ENCODE measurements at places on chromosomes 5 and 9.

GRCh38 chr9:114087721-114088120 lies 9.6 kb upstream of the AMBP start:
- no peak for DNase-seq

GRCh38 chr5:137696481-137696880 lies 39.4 kb downstream of the KLHL3 start:
- DNase-seq = no peak

DNA sequence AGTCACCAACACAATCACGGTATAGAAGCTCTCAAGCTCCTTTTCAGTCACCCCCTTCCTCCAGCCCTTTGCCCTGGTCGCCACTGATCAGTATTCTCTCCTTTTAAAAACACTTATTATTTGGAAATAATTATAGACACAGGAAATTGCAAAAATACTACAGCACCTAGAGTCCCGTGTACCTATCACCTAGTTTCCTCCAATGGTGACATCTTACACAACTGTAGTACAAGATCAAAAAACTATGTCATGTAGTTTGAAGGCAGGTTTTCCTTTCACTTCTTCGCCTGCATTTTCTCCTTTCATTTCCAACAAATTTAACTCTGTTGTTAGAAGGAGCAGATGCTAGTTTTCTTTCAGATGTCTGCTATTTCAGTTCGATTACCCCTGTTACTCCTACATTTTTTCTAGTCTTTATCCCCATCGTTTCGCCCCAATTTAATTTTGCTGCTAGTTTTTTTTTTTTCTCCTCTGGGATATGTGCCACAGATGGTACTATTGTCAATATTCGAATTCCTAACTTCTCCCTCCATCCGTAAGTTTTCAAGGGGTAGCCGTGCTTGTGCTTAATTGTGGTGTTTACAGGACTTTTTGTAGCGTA lies 612 bp upstream of the ATG10 start:
- no peak for DNase-seq

DNA sequence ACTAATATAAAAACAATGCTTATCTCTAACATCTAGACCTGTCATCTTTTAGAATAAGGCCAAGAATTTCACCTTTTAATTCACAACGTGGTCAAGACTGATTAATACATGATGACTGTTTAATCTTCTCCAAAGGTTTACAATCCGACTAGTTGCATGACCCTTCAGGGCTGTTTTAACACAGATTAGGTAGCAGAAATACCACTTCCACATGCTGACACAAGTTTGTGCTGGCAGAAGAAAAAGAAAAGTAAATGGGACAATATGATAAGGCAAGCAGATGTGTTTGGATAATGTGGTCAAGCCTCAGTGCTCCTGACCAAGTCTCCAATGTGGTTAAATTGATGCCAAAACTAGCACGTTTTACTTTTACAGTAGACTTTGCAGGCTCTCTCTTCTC lies 31.1 kb downstream of the SEMA6A start:
- DNase-seq = no peak

GRCh38 chr5:83492331-83492730 lies 20.8 kb downstream of the VCAN start:
- no peak for DNase-seq

GRCh38 chr5:123515904-123516303 lies 3.9 kb downstream of the CSNK1G3 start:
- no peak for DNase-seq

DNA sequence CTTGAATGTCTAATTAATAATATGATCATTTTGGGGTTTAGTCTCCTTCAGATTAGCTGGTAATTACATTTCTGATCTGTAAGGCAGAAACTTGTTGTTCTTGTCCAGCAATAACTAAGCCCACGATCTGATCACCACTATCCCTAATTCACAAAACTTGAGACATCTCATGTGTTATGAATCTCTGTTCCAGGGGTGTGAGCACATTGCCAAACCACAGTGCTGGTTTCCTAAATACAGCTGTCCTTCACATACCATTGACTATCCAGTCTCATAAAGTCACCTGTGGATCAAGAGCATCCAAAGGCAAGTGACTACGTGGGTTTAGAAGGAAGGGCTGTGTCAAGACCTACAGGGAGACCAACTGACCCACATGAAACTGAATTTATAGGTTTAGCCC lies 134.1 kb upstream of the PRLR start:
- DNase-seq = no peak

GRCh38 chr5:95884017-95884325 lies 61.4 kb upstream of the GLRX start:
- DNase-seq = no peak

GRCh38 chr5:157530226-157530972 lies 45.2 kb downstream of the ADAM19 start:
- no peak for DNase-seq

DNA sequence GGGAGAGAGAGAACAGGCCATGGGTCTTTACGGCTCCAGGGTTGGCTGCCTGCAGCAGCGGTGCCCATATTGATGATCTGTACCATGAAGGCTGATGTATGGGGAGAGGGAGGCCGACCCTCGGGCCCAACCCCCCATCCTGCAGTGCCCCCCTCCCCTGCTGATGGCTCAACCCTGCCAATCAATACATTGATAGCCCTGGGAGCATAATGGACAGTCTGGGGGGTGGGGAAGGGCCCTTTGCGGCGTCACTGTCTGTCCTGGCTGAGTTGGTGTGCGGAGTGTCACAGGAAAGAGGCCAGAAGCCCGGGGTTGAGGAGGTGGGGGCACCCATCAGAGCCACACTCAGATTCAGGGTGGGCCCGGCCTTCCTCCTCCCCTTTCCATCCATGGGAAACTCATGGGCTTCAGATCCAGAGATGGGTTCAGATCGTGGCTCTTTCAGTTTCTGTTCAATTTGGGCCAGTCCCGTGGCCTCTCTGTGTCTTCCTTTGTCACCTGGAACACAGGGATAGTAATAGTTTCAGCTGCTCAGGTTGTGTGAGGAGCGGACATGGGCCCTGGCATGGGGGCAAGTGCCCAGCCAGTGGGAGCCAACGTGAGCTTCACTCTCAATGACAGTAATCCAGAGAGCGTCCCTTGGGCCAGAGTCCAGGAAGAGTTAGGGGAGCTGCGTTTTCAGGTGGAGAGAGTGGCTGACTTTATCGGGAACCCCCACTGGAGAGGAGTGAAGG lies 9.5 kb downstream of the FGF18 start:
- no peak for DNase-seq

DNA sequence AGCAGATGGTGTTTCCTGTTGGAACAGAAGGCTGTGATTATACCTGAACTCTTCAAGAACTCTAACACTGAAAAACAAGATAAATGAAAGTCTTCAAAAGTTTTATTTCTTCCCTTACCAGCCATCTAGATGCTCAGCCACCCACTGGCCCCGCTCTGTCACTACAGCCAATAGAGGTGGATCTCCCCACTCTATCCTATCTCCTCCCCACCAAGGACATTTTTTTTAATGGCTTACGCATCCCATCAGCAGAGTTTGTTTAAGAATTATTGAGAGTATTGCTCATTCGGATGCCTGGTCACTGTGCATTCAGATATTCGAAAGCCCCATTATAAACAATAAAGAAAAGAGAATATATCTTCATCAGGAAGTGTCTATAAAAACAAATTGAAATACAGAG lies 159.4 kb downstream of the RASEF start:
- no peak for DNase-seq

GRCh38 chr9:22654833-22655232 lies 208.2 kb downstream of the DMRTA1 start:
- DNase-seq = no peak

- DNase-seq = no peak
Observed at GRCh38 chr5:88770276-88771257, 112.4 kb downstream of the MEF2C start.

DNA sequence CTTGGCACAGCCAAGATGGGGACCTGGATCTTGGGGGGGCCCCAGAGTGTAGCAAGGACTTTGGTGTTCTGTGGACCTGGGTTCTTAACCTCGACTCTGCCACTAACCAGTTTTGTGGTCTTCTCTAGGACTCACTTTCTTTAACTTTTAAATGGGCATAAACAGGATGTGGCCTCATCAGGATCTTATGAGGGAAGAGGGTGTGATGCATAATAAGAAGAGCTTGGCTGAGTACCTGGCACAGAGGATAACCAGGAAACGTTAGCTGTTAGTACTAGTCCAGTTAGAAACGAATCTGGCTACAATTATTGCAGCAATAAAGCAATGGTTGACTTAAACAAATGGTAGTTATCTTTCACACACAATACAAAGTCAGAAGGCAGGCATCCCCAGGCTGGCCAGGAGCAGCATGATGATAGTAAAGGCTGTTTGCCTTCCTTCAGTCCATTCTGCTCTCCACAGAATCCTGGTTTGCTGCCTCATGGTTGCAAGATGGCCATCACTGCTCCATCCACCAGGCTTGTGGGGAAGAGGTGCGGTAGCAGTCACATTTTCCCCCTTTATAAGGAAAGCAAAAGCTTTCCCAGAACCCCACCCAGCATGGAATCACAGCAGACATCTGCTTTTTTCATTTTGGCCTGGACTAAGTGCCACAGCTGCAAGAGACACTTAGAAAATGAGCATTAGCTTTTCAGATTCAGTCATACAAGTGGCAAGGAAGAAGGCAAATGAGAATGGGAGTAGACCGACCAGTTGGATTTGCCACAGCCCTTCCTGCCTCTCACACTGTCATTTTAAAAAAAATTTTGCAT lies 225.0 kb downstream of the AOPEP start:
- no peak for DNase-seq

GRCh38 chr9:15178631-15179030 lies 128.4 kb downstream of the TTC39B start:
- no peak for DNase-seq

DNA sequence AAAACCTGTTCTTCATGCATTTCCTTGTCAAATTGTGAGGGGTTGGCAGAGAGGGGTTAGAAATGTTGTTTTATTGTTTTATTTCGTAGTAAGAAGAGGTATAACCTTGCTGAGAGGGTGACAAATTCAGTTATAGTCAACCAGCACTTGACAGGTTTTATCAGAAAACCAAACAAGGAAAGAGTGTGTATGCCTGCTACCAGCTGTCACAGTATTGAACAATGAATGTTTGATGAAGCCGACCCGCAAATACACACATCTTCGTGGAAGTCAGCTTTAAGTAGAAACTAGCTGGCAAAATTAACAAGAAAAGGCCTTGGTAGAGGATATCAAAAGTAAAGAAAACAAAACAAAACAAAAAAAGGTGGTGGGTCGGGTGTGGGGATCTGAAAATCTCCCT lies 214.6 kb upstream of the TLE4 start:
- DNase-seq = no peak

GRCh38 chr5:61182449-61182848 lies 20.2 kb upstream of the SMIM15 start:
- DNase-seq = no peak

- DNase-seq = no peak
Observed at GRCh38 chr9:69090946-69091345, 55.4 kb downstream of the FXN start.

GRCh38 chr5:170513856-170514525 lies 10.2 kb downstream of the KCNIP1 start:
- DNase-seq = no peak

DNA sequence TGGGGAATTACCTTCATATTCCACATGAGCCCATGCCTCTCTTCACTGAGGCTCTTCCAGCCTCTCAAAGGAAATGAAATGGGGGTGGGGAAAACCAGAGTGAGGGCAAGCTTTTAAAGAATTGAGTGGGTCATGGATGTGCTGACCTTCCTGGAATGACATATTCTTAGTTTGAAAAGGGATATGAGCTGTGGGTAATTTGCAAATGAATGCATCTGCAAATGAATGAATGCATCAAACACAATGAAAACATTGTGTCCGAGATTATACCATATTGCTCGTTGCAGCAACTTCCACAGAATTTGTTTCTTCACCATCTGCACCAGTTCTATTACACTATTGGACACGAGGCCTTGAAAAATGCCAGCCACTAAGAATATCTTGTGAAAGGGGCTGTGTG lies 198.6 kb upstream of the CDH6 start:
- no peak for DNase-seq

- DNase-seq = no peak
Observed at GRCh38 chr5:143870871-143871632, 59.1 kb downstream of the HMHB1 start.

DNA sequence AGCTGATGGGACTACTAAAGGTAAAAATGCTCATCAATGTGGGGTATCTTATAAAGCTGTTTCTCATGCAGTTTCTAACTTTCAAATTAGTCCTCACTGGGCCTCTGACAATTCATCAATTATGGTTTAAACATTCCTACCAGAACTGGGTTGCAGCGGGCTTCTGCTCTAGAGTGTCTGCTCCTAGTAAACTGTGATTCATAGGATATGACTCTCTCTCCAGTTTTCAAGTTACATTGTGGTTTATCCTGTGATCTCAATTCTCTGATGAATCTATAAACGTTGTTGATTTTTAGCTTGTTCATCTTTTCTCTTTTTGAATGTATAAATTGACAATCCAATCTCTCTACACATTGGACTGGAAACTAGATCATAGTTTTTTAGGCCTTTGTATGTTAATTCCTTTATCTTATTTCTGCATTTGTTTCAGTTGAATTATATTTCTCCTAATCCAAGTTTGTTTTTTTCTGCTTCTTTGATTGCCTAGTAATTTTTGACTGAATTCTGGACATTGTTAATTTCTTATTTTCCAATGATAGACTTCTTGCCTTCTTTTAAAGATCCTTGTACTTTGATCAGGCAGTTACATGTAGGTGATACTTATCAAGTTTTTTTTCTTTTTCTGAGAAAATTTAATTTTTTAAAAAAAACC lies 822.6 kb downstream of the TLE1 start:
- DNase-seq = no peak

DNA sequence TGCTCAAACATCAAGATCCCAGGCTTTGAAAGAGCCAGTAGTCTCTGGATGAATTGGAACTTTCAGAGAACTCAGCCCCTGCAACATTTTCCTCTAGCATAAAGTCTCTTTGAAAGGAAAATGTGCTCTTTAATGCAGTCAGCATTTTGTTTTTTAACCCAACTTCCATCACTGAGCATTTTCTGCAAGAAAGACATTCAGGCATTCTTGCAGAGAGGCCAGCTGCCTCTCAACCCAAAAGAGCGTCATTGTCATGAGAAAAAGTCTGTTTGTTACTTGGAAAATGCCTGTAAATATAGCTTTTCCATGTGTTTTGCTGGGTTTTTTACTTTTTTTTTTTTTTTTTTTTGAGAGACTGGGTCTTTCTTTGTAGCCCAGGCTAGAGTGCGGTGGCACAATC lies 225.0 kb downstream of the ADAMTSL1 start:
- DNase-seq = no peak

DNA sequence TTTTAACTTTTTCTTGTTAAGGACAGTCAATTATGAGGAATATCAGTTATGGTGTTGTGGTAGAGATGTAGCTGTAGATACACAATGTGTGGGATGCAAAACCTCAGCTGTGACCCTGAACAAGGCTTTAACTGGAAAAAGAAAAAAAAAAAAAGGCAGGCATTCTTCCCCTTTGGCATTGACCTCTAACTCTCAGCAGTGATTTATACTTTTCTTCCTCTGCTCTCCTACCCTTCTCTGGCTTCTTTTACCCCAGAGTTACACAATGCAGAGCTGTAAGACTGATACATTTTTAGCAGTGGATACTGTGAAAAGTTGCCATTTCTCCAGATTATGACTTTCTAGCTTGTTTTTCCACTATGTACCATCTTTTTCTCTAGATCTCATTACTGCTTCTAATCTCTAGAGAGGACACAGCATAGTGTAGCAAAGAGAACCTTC lies 2.0 kb downstream of the CTNNAL1 start:
- no peak for DNase-seq
